ENCODE measurements at places on chromosomes 1 and 21.

DNA sequence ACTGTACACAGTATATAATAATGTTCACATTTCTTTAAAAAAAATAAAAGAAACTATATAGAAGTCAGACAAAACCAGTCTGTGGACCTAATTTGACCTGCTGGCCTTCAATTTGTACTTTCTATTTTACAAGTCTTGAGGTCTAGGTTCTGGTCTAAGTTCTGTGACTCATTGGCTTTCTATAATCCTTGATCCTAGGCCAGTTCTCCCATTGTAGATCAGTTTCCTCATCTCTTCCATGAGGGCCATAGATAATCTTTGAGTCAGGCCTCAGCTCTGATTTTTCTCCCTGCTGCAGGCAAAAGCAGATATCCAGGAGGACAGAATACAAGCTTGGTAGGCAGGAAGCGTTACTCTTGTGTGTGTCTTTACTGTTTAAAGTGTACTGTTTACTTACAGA is 603.7 kb upstream of the CAMK1G start:
- no peak for DNase-seq

GRCh38 chr1:226891846-226892523 is 21.6 kb downstream of the PSEN2 start:
- no peak for DNase-seq

GRCh38 chr1:118077331-118078045 is 107.5 kb downstream of the SPAG17 start:
- DNase-seq: no peak

DNA sequence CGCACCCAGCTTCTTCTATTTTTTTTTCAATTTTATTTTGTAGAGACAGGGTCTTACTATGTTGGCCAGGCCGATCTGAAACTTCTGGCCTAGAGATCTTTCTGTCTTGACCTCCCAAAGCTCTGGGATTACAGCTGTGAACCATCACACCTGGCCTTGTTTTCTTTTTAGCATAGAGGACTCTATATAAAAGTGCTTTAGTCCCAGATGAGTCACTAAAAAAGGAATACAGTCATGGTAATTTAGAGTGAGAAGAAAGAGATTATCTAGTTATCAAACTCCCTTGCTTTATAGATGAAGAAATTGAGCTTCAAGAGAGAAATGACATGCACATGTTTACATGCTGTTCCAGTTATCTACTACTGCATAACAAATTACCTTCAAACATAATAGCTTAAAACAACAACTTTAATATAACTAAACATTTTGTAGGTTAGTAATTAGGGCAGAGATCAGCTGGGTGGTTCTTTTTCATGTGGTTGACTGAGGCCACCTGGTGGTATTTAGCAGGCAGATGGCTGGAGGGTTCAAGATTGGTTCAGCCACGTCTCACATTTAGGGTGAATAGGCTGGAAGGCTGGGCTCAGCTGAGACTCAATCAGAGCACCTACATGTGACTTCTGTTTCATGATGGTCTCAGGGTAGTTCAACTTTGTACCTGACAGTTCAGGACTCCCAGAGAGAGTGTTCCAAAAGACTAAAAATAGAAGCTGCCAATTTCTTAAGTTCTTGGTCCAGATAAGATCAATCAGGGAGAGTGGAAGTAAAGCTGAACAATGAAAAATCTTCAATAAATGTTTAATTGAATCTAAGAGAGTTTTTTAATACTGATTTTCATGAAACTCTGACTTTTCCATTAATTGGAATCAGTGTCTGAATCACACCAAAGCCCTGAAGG is 16.9 kb upstream of the MTF2 start:
- no peak for DNase-seq

DNA sequence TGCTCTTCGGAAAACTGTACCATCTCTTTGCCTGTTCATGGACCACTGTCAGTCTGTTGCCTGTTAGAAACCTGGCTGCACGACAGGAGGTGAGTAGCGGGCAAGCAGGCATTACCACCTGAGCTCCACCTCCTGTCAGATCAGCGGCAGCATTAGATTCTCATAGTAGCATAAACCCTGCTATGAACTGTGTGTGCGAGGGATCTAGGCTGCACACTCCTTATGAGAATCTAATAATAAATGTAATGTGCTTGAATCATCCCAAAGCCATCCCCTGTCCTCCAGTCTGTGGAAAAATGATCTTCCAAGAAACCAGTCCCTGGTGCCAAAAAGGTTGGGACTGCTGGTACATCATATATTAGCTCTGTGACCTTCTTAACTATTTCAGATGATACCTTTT is 110.0 kb downstream of the SMYD3 start:
- DNase-seq: no peak

GRCh38 chr1:228265167-228265566 is 57.3 kb downstream of the OBSCN start:
- DNase-seq: no peak

- no peak for DNase-seq
Measured at GRCh38 chr1:44425341-44426082, 20.5 kb downstream of the RNF220 start.

DNA sequence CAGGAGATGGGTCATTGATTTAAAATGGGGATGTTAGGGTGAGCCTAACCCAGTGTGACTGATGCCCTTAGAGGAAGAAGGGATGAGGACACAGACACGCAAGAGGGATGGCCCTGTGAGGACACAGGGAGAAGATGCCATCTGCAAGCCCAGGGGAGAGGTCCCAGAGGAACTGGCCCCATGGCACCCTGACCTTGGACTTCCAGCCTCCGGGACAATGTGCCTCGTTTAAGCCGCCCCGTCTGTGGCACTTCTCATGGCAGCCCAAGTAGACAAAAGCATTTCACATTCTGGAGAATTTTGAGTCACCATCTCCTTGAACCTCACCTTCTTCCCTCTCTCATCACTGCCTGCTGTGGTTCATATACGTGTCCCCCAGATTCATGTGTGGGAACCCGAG is 20.1 kb upstream of the PCBP3 start:
- DNase-seq: no peak

DNA sequence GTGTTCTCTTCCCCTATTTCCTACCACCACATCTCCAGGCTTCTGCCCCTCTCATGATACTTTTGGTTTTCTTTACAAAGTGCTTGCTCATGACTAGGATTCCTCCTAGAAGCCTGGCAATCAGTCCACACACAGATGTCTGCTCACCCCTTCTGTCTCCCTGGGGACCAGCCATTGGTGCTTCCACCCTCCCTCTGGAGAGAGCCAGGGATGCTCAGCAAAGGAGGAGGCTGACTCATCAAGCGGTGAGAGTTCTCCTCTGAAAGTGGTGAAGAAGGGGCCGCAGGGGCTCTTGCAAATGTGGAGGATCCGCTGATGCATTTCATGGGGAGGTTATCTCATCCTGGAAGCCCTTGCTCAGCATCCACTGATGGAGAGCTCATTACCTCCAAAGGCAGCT is 14.5 kb downstream of the NT5C1A start:
- DNase-seq: no peak

GRCh38 chr1:210143465-210144062 is 89.0 kb upstream of the SERTAD4 start:
- peak; percentile 83 for DNase-seq

GRCh38 chr21:36325373-36326010 is 5.5 kb downstream of the MORC3 start:
- no peak for DNase-seq

- no peak for DNase-seq
Measured at GRCh38 chr1:245016700-245017099, 138.1 kb upstream of the KIF26B start.

- DNase-seq: peak; percentile 94
Measured at GRCh38 chr1:152001631-152002584, 8.2 kb upstream of the S100A10 start.

- peak; percentile 84 for DNase-seq
Measured at GRCh38 chr1:156706657-156707416, 1.5 kb upstream of the CRABP2 start.

- no peak for DNase-seq
Measured at GRCh38 chr1:1835546-1835945, 55.3 kb downstream of the GNB1 start.

DNA sequence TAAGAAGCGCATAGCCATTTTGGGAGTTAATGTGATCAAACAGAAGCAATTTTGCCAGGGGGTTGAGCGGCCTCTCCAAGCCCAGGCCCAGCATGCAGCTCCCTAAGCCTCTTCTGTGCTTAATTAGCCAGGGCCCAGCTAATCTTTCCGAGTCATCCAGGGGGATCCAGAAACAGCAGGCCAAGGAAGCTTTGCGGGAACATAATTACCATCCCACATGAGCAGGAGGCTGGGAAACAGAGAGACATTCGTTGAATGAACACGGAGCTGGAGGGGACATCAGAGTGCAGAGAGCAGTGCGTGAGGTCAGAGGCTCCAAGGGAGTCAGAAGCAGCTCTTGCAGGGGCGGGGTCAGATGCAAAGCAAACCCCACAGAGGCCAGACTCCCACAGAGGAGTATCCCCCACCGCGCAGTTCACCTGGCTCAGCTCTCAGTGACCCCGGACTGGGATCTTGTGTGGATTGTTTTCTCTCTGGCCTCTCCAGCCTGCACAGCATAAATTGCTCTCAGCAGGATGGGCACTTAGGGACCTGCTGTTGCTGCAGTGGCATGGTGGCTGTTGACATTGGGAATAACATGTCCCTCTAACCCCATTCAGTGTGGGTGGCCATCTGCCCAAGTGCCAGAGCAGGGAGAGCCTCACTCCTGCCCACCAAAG is 657.4 kb downstream of the AJAP1 start:
- DNase-seq: no peak

DNA sequence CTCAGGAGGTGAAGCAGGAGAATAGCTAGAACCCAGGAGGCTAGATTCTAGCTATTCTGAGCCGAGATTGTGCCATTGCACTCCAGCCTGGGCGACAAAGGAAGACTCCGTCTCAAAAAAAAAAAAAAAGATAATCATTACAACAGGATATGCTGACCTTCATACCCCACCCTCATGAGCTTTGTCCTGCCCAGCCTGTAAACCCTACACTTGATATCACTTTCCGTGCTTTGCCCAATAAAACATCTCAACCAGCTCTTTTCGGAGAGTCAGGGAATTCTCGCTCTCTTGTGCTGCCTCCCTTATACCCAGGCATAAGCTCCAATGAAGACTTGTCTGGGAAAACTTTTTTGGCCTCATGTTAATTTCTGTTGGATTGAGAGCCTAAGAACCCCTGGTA is 1.5 kb upstream of the TRNAU1AP start:
- DNase-seq: no peak

DNA sequence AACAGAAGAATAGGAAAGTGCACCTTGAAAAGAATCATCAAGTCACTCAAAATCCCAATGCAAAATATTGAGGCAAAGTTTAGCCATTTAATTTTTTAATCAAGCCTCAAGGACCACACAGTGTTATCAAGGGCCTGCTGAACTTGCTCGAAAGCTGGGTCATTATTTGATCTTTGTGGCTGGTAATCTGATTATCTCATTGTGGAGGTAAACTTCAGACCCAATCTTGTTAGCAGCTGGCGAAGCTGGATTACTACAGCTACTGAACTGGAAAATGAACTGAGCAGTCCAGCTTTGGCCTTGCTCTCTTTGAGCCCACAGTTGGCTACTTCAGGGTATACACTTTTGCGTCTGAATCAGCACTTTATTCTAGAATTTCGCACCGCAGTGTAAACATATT is 94.4 kb downstream of the BARHL2 start:
- DNase-seq: no peak

- no peak for DNase-seq
Measured at GRCh38 chr1:48048980-48049379, 51.8 kb upstream of the TRABD2B start.

DNA sequence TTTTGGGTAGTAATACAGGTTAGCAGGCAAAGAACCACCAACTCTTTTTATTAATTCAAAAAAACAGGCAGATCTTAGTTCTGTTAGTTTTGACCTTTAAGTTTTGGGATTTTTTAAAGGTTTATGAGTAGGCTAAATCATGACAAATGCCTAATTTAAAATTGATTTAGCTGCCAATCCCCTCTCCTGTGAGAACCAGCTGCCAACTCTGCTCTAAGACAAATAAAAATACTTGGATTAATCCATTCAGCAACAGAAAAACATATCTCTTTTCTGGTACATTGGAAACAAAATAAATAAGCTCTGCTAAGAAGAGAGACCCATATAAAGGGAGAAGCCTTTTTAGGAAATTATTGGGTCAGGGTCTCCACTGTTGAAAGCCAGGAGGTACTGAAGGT is 160.8 kb downstream of the NTMT2 start:
- no peak for DNase-seq

DNA sequence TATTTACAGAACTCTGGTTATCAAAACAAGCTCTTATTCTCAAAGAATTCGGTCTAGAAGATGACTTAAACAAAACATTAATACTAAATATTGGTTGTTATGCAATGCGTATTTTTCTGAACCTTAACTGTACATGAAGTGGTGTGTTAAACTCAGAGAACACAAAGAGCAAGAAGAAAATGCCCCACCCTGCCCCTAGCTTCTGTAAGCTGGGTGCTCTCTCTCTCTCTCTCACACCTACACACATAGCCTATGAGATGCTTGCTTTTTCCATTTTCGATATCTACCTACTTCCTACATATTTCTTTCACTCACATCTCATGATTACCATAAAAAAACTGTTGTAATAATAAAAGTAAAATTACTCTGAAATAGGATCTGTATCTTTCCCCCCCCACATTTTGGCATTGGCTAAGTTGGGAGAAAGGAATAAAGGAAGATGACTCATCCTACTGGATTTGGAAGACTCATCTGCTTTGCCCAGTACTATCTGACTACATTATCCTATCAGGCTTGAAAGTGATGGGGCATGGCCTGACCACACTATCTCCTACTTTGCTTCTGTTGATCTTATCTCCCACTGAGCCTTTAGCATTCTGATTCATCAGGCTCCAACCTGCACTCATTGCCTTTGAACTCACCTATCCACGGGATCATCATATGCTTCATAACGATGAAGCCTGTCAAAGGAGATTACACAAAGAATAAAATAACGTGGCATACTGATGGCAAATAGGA is 2.9 kb downstream of the CRYZ start:
- no peak for DNase-seq

GRCh38 chr1:230299191-230300006 is 126.7 kb downstream of the PGBD5 start:
- no peak for DNase-seq

- DNase-seq: no peak
Measured at GRCh38 chr1:56576880-56577405, 2.4 kb downstream of the PLPP3 start.

DNA sequence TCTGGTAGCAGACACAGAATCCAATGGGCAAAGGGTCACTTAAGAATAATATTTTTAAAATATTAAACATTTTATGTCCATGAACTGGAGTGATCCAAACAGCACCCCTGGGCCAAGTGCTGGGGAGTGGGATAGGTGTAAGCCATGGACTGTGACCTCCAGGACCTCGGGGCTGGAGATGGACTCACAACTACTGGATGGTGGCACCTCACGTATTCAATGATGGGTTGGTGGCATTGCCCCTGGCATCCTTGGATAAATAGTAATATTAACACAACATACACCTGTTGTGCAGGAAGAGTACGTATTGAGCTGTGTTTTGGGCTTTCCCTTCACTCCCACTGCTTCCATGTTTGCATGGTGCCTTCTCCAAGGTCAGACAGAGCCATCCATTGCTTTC is 39.3 kb upstream of the TENT5C start:
- DNase-seq: no peak

DNA sequence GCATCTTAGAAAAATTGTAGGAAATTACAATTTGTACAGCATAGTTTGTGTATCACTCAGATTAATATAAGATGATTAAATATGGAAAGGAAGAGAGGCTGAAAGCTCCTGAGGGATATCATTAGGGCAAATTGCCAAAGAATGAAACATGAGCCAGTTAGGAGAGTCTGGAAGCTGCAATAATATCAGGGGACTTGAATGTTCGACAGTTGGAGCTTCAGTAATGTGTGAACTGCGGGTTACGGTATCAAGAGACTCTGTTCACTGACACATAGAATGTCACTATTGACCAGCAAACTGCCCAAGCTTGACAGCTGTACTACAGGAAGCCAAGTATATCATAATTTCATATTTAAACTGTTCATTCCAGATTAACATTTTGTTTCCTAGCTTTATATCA is 157.2 kb downstream of the DENND1B start:
- DNase-seq: no peak

Measured in suprapubic skin (tissue), 4 donors.